ENCODE measurements at places on chromosomes 16 and 17.

DNA sequence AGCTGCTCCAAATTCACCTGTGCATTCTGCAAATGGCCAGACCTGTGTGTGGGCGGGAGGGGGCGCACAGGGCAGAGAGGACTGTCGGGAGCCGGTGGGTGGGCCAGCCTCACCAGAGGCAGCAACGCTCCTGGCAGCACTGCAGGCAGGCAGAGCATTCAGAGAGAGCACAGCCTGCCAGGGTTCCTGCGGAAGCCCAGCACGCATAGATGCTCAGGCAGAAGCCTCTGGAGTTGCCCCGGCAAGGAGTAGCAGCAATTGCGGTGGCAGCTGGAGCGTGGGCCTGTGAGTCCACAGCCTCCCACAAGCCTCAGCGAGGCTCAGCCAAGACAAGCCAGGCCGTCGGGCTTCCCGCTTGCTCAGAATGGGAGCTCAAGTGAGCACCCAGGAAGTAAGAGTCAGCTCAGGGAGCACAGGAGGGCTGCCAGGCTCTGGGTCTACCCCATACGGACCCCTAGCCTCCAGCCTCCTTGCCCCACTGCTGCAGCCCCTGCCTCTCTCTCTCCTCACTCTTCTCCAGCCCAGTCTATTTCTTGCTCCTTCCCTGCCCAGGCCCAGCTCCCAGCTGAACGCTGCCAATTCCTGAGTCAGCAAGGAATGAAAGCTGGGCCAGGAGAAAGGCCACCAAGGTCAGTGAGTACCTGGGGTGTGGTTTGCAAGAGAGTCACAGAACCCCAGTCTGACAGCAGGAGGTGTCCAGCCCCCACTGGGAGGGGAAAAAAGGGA lies 9.6 kb downstream of the EMC6 start:
- no peak for DNase-seq

- DNase-seq, result no peak
Observed at GRCh38 chr17:5234645-5235576, at the start of gene SCIMP. Gene SCIMP (minus strand): TSS chr17:5234860. CDS start chr17:5234755, 105 bp downstream.

- DNase-seq, result no peak
Observed at GRCh38 chr17:57678393-57678792, 66.7 kb downstream of the CCDC182 start.

DNA sequence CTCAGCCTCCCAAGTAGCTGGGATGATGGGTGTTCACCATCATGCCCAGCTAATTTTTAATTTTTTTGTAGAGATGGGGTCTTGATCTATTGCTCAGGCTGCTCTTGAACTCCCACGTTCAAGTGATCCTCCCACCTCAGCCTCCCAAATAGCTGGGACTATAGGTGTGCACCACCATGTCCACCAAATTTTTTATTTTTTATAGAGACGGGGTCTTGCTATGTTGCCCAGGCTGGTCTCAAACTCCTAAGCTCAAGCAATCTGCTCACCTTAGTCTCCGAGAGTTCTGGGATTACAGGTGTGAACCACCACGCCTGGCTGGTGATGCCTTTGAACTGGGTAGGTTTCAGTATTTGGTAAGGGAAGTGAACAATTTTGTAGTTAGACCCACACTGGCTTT lies 30.1 kb downstream of the FA2H start:
- DNase-seq, result no peak

DNA sequence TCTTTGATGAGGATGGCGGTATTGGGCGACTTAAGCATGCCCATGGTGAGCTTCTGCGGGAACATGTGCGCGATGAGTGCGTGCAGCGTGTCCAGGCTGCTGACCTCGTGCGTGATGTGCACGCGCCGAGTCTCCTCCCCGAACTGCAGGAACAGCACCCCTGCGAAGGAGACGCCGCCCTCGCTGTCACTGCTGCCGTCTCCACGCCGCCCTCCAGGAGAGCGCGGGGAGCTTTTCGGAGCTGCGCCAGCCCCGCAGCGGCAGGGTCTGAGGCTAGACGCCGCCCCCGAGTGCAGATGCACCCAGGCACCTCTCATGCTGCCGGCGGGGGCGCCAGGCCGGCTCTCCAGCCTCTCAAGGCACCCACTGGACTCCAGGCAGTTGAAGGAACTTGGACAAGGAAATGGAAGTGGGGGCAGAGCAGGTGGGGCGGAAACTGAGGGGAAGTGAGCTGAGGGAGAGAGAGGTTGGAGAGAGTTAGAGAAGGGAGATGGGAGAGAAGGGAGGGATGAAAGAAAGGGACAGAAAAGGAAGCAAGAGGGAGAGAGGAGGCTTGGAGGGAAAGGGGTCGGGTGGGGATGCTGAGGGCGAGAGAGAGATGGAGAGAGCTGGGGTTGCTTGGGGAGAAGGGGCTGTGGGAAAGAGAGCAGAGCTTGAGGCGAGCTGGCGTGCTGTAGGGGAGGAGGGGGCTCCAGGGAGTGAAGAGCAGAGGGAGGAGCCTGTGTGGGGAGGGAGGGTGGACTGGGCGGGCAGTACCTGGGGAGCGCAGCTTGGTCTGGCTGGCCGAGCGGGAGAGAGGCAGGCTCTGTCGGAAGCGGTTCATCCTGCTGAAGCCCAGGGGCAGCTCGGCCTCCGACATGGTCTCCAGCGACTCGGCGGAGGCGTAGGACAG lies 42.1 kb downstream of the SRCIN1 start:
- no peak for DNase-seq

DNA sequence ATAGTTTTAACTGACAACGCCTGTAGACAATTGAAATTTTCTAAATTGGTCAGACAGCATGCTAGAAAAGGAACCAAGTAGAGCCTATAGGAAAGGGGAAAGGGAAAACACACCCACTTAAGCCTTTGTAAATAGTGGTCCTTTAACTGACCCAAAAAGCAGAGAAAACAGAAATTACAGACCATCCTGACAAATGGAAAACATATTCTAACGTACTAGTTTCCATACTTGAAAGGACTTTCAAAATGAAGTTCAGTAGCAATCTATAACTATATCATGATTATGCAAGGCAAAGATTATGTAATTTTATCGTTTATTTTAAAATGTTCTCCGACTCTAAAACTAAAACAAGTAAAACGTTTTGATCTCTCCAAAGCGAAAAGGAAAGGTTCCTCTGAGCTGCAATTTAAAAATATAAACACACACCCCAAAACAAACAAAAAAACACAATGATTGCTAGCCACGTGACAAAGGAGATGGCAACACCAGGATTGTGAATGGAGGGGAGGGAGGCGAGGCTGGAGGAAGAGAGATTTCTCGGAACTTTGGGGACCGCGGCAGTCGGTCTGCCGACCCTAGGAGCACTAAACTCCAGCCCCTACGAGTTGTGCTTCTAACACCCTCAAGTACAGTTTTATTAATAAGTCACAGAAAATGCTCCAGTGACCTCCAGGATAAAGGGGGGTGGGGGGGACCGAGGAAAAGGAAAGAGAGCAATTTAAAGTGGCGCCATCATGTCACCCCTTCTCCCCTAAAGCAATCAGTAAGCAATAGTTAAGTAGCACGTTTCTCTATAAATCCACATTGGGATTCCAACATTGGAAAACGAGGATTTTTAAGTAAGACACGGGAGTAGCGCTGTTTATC lies 1.7 kb downstream of the KANSL1 start:
- DNase-seq, result peak; percentile 22

DNA sequence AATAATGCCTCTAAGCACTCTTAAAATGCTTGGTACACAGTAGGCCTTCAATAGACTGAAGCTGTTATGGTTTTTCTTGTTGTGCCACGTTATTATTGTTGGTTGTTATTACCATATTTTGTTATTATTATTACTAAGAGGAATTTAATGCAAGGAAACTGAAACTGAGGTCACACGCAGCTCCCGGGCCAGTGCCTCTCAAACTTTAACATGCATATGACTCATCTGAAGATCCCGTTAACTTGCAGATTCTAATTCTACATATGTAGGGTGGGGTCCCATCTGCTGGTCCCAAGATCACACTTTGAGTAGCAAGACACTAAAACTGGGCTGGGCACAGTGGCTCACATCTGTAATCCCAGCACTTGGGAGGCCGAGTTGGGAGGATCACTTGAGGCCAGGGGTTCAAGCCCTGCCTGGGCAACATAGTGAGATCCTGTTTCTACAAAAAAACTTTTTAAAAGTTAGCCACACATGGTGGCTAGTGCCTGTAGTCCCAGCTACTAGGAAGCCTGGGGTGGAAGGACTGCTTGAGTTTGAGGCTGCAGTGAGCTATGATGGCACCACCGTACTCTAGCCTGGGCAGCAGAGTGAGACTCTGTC lies 888 bp downstream of the ACSM5 start:
- peak; percentile 28 for DNase-seq

DNA sequence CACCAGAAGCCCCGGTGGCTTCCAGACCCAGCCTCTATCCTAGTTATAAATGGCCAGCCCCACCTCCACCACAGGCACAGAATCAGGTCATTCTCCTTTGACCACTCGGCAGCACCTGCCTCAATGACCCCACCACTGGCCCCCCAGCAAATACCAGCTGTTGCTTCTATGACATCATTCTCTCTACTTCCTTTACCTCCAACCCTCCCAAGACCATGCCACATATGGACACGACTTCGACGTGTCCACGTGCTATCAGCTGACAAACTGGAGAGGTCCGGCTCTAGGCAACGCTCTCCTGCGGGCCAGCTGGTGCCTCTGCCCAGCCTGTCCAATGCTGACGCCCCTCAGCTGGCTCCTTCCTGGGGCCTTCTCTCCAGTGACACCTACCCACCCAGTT lies 5.9 kb downstream of the ALYREF start:
- no peak for DNase-seq

DNA sequence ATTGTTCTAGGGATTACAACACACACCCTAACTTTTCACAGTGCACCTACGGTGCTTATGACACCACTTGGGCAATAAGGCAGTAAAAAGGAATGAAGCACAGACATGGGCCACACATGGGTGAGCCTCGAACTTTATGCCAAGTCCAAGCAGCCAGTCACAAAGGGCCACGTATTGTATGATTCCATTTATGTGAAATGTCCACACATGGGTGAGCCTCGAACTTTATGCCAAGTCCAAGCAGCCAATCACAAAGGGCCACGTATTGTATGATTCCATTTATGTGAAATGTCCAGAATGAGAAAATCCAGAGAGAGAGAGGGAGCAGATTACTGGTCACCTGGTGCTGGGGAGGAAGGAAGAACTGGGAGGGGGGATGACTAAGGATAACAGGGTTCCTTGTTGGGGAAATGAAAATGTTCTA lies 22.2 kb downstream of the RMI2 start:
- DNase-seq, result no peak

DNA sequence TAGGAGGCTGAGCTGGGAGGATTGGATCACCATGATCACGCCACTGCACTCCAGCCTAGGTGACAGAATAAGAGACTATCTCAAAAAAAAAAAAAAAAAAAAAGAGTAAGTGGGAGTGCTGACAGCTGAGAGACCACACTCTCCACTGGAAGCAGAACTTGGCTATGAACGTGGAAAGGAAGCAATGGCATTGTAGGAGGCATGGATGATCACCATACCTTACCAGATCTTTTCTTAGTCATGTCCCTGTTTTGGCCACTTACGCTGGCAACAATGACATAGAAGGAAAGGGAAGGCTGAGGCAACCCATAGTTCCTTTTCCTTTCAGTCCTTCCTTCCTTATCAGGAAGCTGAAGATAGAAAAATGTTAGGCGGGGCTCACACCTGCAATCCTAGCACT lies 3.7 kb upstream of the ATP1B2 start:
- DNase-seq, result no peak

- DNase-seq, result no peak
Observed at GRCh38 chr17:1053661-1054360, 56.9 kb downstream of the TIMM22 start.

- no peak for DNase-seq
Observed at GRCh38 chr17:4155980-4156620, 13.1 kb downstream of the CYB5D2 start.

GRCh38 chr17:76050538-76051467 lies 21.5 kb downstream of the SRP68 start:
- DNase-seq, result no peak

DNA sequence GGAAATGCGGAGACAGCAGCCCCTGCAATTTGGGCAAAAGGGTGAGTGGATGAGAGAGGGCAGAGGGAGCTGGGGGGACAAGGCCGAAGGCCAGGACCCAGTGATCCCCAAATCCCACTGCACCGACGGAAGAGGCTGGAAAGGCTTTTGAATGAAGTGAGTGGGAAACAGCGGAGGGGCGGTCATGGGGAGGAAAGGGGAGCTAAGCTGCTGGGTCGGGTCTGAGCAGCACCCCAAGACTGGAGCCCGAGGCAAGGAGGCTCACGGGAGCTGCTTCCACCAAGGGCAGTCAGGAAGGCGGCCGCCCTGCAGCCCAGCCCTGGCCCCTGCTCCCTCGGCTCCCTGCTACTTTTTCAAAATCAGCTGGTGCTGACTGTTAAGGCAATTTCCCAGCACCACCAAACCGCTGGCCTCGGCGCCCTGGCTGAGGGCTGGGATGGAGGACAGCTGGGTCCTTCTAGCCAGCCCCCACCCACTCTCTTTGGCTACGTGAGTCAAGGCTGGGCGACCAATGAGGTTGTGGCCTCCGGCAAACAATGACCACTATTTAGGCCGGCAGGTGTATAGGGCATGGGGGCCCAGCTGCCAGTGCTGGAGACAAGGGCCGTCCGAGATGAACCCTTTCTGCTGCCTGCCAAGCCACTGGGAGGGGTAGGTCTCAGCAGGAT lies 507 bp downstream of the SERPINF1 start:
- no peak for DNase-seq

DNA sequence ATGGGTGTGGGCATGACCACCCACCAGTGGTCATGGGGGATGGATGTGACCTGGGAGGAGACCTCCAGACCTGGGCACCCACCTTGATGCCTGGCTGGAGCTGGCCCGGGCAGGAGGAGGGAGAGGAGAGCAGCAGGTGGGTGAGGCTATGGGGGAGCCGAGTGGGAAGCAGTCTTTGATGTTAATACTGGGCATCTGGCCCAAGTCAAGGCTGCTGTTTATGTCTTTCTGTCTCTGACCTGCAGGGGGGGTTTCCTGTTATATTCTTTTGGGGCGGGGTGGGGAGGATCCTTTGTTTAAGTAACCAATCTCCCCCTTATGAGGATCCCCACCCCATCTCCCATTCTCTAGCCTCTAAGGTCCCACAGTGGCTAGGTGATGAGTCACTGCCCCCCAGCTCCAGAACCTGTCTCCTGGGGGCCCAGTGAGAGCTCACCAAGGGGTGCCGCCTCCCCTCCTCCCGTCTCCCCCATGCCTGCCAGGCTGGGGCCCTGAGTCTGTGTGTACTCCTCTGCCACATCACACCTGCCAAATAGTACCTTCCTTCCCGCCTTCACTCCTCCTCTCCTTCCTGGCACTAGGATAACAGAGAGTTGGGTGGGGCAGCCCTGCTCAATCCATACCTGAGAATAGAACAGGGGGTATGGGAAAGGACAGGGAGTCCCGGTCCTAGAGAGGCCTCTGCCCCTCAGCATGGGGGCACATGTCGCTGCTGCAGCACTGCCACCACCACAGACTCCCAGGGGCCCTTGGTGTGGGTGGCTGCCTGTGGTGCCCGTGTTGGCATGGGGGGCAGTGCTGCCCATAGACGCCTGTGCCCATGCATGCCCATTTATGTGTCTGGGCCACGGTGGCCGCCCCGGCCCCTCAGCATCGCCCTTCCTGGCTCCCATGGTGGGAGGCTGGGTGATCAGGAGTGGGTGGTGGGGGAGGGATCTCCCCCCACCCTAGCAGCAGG lies 7.3 kb downstream of the THRA start:
- no peak for DNase-seq

DNA sequence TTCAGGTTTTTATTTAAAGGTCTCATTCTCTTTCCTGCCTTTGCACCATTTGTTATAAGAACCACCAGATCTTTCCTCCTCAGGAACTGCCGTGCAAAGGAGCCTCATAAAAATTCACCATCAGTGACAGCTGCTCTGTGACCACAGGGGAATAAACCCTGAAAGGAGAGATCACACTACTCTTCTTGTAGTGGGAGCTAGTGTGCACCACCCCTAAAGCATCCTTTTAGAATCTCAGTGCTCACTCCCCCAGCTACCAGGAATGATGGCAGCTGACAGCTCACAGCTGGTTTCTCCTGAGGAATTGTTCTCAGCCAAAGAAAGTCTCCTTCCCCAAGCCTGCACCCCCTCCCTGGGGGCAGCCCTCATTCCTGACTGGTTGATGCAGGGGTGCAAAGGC lies 18.7 kb downstream of the VAT1L start:
- DNase-seq, result no peak

Data from GM19239 (cell line).